Gastroesophageal sphincter (tissue), 4 donors: ENCODE measurements at places on chromosomes 3 and 15.

DNA sequence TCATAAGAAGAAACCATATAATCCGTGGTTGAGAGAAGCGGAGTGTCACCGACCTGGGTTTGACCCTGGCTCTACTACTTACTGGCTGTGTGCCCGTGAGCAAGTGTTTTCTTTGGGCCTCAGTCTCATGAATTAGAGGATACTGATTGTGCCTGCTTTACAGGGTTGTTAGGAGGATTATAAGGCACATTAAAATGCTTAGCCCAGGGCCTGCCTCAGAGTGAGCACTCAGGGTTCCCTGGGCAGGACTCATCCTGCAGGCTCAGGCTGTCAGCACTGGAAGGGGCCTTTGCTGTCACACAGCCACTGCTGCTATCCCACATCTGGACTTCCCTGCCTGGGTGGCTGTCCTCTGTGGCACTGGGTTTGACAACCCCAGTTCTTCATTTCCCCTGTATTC lies 4.7 kb downstream of the PLA2G4F start:
- no peak for ATAC-seq

- ATAC-seq = no peak
Measured at GRCh38 chr15:77329202-77329601, 90.7 kb downstream of the PEAK1 start.

GRCh38 chr3:39447637-39448483 lies 19.6 kb upstream of the MOBP start:
- peak; percentile 87 for ATAC-seq

DNA sequence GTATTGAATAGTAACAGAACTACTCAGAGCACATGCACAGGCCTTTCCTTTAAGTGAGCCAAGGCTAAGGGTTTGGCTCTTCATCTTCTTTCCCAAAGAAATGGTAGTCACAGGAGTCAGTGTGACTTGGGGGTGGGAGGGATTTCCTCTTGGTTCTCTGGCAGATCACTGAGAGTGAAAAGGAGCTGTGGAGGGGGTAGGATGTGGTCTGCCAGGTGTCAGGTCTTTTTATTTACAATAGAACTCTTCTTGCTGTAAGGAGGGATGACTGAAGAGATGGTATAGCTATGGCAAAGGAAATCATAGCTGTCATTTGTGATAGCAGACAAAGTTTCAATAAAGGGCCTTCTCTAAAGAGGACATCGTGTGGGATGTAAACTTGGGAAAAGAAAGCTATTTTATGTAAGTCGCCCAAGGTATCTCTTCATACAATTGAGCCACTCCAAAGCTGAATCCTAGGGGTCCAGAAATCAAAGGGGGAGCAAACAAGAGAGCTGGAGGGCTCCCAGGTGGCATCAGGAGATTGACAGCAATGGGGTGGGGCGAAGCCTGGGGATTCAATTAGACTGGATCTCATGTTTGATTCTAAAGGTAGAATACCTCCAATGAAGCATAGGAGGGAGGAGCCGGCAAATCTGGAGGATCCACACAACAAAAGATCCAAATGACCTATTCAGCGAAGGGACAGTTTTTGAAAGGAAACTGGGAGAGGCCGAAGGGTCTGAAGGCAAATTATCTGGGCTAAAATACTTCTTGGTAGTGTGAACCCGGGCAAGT lies 20.0 kb upstream of the CHD2 start:
- no peak for ATAC-seq

DNA sequence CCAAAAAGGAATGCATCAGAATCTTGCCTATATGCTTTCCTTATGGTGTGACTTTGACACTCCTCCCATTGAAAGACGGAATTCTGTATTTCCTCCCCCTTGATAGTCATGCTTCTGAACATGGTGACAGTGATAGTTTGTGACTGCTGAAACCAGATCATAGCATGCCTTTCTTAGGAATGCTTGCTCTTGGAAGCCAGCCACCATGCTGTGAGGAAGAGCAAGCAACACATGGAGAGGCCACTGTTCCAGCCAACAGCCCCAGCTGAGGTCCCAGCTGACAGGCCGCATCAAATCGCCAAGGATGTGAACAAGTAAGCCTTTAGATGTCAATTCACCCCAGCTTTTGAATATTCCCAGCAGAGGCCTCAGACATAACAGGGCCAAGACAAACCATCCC lies 100.1 kb downstream of the IGF2BP2 start:
- no peak for ATAC-seq

GRCh38 chr3:20575146-20575545 lies 389.1 kb upstream of the SGO1 start:
- no peak for ATAC-seq

DNA sequence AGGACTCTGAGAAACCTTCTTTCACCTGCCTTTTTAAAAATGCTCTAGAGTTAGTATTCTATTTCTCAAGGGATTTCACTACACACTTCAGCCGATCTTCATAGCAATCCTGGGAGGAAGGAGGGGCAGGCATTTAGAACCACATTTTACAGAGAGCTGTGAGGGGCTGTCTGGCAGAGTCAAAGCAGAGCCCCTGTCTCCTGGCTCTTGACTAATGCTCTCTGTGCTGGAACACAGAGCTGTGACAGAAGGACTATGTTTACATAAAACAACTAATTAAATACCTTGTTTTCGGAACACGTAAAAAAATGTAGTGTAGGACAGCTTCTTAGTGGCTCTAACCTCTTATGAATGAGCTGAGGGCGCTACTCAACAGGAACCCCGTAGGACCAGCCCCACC lies 7.6 kb upstream of the SPTBN5 start:
- no peak for ATAC-seq

DNA sequence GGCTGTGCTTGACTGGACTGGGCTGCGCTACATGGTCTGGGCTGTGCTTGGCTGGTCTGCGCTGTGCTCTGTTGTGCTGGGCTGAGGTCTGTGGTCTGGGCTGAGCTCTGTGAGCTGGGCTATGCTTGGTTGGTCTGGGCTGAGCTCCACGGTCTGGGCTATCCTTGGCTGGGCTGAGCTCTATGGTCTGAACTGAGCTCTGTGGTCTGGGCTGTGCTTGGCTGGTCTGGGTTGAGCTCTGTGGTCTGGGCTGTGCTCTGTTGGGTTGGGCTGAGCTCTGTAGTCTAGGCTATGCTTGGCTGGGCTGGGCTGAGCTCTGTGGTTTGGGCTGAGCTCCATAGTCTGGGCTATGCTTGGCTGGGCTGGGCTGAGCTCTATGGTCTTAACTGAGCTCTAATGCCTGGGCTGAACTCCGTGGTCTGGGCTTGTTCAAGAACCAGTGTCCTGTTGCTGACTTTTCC lies 92.0 kb downstream of the PLXNA1 start:
- peak; percentile 44 for ATAC-seq

GRCh38 chr3:188352196-188352927 lies 198.4 kb downstream of the LPP start:
- ATAC-seq = no peak

- ATAC-seq = no peak
Measured at GRCh38 chr3:171768986-171769385, 41.3 kb downstream of the PLD1 start.

- ATAC-seq = no peak
Measured at GRCh38 chr3:159761369-159761768, 227.3 kb upstream of the IL12A start.

GRCh38 chr3:20846066-20846465 lies 660.1 kb upstream of the SGO1 start:
- ATAC-seq = no peak

DNA sequence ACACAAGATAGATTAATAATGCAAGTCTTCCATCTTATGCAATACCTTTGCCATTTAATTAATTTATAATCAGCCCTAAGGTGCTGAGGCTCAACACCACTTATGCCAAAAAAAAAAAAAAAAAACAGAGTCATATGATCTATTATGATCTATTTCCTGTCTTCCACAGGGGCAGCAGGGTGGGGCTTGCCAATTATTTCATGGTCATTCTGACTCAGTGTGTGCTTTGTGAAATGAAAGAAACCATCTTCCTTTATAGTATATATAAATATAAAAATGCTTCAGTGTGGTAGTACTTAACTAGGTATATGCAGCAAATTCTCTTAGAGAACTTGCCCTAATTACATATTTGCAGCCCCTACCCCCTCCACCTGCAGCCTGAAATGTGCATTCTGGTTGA lies 7.2 kb upstream of the RARB start:
- ATAC-seq = no peak

DNA sequence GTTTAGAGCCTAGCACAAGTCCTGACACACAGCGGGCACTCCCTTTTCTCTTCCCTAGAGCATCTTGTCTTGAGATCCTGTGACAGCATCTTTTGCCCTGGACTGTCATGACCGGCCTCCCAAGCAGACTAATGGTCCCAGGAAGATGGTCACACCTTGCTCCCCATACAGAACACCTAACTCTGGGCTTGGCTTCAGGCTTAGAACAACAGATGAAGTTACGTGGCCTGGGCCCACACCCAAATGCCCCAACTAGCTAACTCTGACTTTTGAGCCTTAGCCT lies 781 bp upstream of the IP6K1 start:
- ATAC-seq = no peak

- ATAC-seq = no peak
Measured at GRCh38 chr15:98735895-98736617, 87.7 kb downstream of the IGF1R start.

DNA sequence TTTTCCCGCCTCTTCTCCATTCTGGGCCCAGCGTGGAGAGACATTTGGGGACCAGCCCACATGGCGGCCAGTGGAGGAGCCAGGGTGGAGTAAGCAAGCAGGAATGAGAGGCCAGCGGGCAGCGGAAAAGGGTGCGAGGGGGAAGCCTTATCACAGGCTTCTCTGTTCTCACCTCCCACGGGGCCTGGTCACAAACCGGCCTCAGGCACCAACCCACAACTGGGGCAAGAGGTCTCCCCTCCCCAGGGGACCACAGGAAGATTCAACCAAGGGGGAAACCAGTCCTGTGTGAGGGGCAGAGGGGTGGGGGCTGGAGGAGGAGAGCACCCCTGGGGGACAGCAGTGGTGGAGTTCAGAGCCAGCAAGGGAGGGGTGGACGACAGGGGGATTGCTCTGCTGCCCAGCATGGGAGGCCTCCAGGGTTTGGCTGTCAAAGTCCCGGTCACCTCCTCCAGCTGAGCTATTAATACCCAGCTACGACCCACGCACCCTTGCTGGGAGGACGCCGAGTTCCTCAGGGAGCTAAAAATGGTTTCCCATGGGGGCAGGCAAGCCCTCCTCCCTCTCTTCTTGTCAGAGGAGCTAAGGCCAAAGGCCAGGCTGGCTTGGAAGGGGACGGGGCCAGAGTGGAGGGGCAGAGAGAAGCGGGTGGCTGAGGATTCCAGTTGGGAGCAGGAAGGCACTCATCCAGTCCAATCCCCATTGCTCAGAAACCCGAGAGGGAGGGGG lies 23.8 kb upstream of the RPL29 start:
- ATAC-seq = peak; percentile 66

DNA sequence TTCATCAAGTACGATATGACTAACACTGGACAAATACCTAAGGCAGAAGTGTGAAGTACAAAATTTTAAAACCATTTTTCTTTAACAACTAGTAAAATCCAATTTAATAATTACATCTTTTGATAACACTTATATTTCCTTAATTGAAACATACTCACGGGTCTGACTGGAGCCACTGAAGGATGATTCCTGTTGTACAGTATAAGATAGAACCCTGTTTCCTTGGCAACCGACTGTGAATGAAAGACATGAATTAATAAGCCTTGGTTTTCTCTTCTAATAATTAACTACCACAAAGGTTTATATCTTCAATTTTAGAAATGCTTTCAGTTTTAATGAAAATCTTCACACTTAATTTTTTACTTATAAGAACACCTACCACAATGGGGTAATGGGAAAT lies 19.4 kb downstream of the DHX36 start:
- ATAC-seq = no peak

GRCh38 chr3:39187372-39188155 lies 4.8 kb downstream of the XIRP1 start:
- no peak for ATAC-seq

DNA sequence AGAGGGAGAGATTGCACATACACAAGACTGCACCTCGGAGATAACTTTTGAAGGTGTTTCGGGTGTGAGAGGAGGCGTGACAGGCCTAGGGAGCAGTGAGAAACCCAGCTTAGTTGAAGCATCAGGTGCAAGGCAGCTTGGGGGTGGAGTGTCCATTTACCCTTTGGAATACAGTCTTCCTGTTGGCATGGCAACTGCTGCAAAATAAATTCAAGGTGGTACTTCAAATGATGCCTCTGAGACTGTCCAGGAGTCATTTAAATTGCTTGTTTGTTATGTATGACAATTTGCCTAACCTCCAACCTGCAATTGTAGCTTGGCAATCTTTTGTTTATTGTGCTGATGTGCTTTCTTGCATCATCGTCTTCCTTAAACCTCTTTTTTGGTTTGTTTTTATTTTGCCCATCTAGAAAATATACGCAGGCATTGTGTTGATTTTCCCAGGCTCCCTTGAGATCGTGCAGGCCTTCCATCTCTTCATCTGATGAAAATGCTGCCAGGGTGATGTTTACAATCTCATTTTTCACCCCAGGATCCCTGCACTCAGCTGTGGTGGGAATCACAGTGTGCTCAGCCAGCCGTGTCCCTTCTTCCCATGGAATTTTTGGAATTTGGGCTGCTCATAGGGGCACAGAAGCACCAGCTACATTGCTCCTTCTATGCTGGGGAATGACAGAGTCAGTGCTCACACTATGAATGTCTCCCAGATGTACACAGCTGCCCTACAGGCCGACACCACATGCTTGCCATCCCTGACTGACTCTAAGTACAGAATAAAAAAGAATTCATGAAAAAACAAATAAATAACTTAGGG lies 583.1 kb upstream of the CFAP20DC start:
- no peak for ATAC-seq

DNA sequence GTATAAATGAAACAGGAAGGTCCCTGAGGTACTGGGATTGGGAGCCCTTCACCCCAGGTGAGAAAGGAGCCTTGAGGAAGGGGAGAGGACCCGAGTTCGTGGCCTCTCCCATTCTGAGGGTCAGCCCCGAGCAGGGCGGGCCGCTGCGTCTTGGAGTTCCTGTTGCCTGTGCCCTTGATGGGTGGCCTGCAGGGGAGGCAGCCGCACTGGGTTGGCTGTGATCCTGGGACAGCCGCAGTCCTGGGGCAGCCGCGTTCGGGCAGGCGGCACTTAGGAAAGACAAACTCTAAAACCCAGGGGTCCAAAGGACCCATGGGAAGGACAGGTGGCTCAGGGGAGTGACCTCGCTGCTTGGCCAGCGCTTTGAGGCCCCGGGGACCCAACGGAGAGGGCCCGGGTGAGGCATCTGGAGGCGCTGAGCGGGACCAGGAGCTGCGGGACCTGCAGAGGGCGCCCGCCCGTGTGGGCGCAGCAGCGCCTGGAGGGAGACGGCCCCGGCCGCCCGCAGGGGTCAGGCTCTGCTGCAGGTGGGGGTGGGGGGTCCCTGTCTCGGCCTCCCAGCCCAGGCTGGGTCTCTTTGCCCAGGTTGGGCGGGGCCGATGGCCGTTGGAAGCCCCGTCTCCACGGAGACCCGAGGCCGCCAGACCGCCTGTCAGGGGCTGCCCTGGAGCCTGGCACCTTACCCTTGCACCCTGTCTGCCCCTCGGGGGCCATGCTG lies 65.1 kb downstream of the HMCES start:
- peak; percentile 79 for ATAC-seq

- ATAC-seq = no peak
Measured at GRCh38 chr15:50064673-50065072, 54.4 kb downstream of the ATP8B4 start.

- no peak for ATAC-seq
Measured at GRCh38 chr3:34374521-34374920, 576.1 kb downstream of the PDCD6IP start.
